ENCODE measurements at places on chromosomes 3 and 15.
A peak's percentile ranks its signal among the peaks of the same experiment; 100 is the strongest.

GRCh38 chr3:37856381-37856780, 5.3 kb upstream of the CTDSPL start:
- no peak for DNase-seq

GRCh38 chr3:146307456-146307725, 56.5 kb upstream of the PLSCR4 start:
- no peak for DNase-seq

DNA sequence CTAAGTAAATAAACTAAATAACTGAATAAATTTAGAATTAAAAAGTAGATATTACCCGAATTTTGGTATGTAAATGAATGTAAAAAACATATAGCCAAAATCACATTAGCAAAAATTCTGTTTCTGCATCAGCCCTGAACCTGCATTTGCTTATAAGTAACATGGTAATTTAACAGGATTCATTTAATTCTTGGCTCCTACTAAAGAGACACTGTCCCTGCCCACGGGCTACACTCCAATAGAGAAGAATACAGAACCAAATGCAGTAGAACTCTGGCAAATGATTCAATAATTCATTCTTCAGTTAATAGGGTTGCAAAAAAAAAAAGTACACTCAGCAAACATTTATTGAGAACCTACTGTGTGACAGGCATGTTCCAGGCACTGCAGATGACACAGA, 20.8 kb upstream of the CNBP start:
- no peak for DNase-seq

DNA sequence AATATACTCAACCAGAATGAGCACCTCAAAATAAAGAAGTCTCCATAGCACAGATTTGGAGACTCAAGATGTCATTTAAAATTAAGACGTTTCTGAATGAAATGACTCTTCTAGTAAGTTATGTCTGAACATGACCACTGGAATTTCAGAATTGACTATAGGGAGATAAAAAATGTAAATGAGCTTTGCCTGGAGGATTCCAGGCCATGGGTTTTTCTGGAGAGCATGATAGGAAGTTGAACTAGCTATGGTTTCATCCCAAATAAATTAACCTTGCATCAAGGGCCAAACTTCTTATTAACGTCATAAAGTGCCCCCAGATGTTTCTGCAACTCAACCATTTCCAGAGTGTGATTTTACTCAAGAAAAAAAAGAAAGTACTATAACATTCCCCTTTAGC, 222.6 kb upstream of the NR2F2 start:
- no peak for DNase-seq

- no peak for DNase-seq
These were observed 140.6 kb upstream of the ABHD17C start for GRCh38 chr15:80554560-80554959.

DNA sequence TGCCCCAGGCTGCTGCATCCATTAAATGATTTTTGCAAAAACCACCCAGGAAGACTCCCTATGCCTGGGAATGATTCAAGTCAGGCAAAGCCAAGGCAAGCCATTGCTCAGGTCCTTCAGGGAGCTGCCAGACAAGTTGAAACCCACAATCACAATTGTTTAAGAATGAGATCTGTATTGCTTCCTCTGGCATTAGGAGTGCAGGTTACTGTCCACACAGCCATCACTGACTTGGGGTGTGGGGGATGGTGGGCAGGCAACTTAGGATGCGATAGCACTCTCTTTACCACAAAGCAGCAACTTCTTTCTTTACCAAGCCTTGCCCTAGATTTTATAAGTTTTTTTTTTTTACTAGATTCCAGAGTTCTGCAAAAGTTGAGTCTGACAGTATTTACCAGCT, 15.0 kb upstream of the IL20RB start:
- DNase-seq: no peak

DNA sequence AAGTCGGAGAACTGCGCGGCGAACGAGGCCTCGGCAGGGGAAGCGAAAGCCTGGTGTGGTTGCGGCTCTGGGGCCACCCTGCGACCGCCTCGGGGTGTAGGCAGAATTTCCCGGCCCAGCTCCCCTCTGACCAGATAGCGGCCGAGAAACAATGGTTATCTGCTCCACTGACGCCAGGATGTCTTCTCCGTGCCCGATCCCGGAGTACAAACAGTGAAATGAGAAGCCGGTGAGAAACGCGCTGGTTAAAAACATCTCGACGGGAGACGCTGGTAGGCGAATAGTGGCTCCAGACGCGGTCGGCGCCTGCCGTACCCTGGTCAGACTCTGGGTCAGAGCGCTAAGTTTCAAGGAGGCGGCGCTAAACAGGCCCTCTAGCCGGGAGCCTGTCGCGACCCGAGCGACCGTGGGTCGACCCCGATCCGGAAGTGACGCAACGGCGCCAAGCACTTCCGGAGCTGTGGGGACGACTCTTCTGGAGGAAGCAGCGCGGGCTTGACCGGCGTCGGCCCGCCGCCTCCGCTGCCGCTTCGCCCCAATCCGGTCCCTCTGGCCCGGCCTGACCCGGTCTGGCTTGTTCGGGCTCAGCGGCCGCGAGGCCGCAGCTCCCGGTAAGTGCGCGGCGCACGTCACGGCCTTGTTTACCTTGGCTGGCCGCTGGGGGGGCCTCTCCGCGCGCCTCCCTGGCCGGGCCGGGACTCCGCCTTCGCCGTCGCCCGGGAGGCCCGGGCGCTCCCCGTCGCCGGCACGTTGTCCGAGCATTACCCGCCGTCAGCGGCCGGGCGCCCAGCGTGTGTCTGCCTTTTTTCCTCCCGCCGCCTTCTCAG, at the start of gene ARIH2:
Gene ARIH2, plus strand, starts transcription at position 455 of the 827 bp plus-strand sequence. CDS start 8,717 bp downstream, outside the sequence.
- peak; percentile 85 for DNase-seq

- no peak for DNase-seq
These were observed 58.7 kb upstream of the MRPL3 start for GRCh38 chr3:131561511-131561910.

DNA sequence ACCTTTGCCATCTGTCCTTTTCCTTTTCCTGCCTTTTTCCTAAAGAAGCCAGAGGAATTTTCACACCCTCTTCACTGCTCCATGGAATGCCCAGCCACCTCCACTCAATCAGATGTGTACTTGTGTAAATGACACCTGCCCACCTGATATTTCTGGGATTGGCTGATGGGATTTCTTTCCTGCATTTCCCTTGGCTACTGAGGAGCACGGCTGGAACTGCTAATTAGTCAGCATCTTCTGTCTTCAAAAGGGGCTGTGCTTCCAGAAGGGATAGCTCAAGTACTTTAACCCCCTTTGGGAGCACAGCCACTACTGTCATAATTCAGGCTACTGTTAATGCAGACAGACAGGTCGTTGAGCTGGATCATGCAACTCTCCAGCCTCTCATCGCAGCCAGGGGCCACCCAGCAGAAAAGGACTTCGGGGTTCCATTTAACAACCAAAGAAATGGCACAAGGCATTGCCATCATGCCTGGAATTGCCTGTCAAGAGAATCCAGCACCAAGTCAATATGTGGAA, 38.6 kb downstream of the MGLL start:
- DNase-seq: no peak

GRCh38 chr15:77187751-77188464, 117.0 kb upstream of the TSPAN3 start:
- no peak for DNase-seq

GRCh38 chr3:95813244-95813643, 1001.1 kb upstream of the EPHA6 start:
- DNase-seq: no peak

- no peak for DNase-seq
These were observed 48.7 kb upstream of the SECISBP2L start for GRCh38 chr15:49094923-49095322.

DNA sequence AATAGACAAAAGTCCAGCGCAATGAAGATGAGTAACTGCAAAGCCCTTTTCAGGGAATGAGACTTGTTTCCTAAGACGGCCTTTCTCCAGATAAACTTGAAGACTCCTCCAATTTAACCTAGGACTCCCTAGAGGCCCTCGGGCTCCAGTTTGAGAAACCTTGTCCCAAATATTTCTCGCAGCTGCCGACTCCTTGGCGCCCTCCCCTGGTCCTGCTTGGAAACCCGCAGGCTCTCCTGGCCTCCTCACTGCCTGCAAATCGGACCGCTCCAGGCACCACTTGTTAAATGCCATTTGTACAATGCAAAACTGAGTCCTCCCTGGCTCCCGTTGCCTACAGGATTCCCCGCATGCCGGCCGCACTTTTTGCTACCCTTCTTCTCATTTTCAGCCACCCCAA, 36.8 kb downstream of the MUC4 start:
- no peak for DNase-seq

DNA sequence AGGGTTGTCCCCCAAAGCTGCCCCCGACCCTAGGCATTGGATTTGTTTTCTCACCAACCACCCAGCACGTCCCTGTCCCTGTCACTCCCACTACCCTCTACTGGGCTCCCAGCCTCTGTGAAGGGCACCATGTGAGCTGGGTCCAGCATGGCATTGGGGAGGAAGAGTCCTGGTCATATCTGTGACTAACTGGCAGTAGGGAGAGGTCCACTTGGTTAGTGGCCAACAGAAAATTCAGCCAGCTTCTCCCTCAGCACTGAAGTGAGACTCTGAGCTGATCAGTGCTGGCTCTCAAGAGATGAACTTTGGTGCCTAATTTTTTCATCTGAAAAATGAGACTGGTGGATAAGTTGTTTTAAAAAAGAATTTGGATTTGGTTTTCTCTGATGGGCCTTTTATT, 11.3 kb upstream of the KIF23 start:
- no peak for DNase-seq

DNA sequence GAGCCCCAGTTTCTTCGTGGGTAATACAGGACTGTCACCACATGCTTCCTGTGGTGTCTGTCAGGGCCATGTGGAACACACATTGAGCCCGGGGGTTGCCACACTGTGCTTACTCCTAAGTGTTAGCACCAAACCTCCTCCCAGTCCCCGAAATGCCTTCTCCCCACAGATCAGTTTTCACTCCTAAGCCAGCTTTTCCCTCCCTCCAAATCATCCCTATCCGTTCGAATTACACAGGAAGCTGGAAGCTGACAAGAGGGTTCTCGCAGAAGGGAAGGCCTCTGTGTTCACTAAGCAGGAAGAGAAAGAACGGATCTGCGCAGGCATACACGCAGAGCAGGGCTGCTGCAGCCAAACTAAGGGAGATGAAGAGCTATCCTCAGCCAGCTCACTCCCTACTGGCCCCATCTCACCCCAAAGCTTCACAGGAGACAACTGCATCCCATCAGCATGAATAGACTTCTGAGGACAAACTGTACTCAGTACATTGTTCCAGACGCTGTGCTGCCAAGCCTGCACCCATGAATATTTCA, 32.3 kb downstream of the XXYLT1 start:
- DNase-seq: no peak

All from stimulated activated CD8-positive, alpha-beta memory T cell treated with anti-CD3 and anti-CD28 coated beads, Interleukin-4, amount 100 ng/mL, for 24 hours (primary cell).